ENCODE measurements at places on chromosomes 3 and 15. TPM values are rescaled to one million over a fixed set of nuclear protein-coding genes. Genes with fewer than 3 reads are reported as not detected.

Gene WDR93
- 0.05 TPM for total RNA-seq

Gene TEX55
- total RNA-seq: not detected

Gene SQOR
- 4.7 TPM for total RNA-seq

Gene IGF2BP2
- 37.9 TPM for total RNA-seq

Gene GCSAM
- total RNA-seq: not detected

DNA sequence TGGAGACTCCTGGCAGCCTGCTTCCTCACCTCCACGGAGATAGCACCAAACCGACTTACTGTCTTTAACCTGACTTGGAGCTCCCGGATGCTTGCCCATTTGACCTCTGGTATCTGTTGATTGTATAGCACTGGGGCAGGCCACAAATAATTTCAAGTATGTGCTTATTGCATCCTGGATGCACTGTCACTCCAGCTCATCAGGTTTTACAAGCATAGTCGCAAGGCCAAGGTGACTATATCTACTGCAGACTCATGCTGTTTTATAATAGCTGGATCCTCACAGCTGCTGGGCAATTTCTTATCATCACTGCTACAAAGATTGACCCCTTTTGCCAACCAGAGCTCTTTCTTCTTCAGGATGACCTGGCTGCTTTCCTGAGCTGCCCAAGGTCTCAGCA, 45.6 kb downstream of the PEX5L start:
- H3K27me3 ChIP-seq: no peaks in the 10 kb centered on the region
- no peak for DNase-seq
- no peak overlapping the region for H3K4me3 ChIP-seq
- H3K4me1 ChIP-seq: no peaks in the 10 kb centered on the region

DNA sequence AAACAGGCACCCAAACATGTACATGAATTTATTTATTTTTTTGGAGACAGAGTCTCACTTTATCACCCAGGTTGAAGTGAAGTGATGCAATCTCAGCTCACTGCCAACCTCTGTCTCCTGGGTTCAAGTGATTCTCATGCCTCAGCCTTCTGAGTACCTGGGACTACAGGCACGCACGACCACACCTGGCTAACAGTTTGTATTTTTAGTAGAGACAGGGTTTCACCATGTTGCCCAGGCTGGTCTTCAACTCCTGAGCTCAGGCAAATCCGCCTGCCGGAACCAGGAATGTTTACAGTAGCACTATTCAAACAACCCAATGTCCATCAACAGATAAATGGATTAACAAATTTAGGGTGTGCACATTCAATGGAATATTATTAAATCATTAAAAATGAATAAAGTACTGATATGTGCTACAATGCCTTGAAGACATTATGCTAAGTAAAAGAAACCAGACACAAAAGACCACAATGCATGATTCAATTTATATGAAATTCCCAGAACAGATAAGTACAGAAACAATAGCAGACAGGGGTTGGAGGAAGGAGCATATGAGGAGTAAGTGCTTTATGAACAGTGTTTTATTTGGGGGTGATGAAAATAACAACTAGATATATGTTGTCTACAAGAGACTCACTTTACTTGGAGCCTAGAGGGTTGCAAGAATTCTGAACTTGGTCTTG, 1.3 kb downstream of the LEO1 start:
- H3K4me1 ChIP-seq: peaks cover 12% of the 10 kb centered on the region
- H3K27me3 ChIP-seq: no peaks in the 10 kb centered on the region
- peaks cover 30% of the 10 kb centered on the region for H3K36me3 ChIP-seq

DNA sequence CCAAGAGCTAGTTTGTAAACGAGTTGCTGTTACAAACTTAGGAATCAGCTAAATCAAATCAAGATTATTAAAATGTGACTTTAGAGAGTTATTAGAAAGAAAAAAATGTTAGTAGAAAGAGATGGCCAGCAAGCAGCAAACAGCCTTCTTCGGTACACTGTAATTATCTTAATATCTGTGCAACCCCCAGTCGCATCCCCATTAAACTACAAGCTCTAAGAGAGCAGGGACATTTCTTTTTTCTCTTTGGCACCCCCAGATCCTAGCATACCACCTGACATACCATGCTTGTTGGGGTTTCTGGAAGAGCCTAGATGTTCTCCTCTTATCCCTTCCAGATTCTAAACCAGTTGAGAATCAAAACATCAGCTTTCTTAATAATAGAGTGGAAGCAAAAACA, 45.1 kb upstream of the LIPC start:
- no peak overlapping the region for H3K4me3 ChIP-seq
- no peak overlapping the region for H3K27ac ChIP-seq
- H3K36me3 ChIP-seq: no peaks in the 10 kb centered on the region
- H3K4me1 ChIP-seq: peaks cover 11% of the 10 kb centered on the region
- no peak for DNase-seq
